ENCODE measurements at places on chromosomes 3 and 15. TPM values are rescaled to one million over a fixed set of nuclear protein-coding genes. Genes with fewer than 3 reads are reported as not detected.
A peak's percentile ranks its signal among the peaks of the same experiment; 100 is the strongest.

DNA sequence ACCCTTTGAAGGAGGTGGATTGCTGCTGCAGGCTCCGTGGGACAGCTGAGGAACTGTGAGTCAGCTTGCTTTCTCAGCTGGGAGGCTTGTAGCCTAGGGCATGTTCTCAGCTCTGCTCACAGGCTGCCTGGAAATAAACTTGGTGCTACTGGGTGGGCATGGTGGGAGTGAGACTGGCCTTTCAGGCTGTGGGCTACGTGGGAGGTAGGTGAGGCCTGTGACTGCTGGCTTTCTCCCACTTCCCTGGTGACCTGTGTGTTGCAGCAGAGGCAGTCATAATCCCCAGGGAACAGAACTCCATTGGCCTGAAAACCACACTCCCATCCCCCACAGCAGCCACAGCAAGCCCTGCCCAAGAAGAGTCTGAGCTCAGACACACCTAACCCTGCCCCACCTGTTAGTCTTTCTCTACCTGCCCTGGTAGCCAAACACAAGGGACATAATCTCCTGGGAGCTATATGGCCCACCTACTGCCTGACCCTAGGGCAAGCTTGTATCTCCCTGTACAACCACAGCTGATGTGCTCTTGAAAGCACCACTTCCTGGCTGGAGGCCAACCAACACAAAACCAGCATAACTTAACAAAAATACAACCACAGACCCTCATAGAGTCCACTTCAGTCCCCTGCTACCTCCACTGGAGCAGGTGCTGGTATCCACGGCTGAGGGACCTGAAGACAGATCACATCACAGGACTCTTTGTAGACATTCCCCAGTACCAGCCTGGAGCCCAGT is 236.5 kb downstream of the SQOR start:
- no peak for DNase-seq

GRCh38 chr3:37237252-37237651 is 62.9 kb upstream of the LRRFIP2 start:
- DNase-seq, result no peak

GRCh38 chr3:185457376-185457775 is 41.5 kb downstream of the TMEM41A start:
- no peak for DNase-seq

GRCh38 chr15:68497206-68497910 is 65.4 kb upstream of the ITGA11 start:
- no peak for DNase-seq

DNA sequence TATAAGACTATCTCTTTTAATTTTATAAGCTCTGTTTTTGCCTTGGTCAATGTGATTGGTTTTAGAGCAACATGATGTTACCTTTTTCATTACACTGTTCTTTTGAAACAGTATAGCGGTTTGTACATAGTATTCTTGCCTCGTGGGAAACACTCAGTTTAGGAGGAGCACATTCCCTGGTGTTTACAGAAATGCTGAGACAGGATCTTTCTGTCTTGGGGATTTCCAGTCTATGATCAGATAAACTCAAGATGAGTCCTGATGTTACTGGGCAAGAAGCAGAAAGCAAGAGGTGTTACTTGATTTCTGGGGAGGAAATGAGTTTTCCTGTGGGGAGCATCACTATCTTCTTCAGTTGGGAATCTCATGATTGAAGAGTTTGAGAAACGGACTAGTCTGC is 2.5 kb downstream of the TMEM266 start:
- DNase-seq, result no peak

DNA sequence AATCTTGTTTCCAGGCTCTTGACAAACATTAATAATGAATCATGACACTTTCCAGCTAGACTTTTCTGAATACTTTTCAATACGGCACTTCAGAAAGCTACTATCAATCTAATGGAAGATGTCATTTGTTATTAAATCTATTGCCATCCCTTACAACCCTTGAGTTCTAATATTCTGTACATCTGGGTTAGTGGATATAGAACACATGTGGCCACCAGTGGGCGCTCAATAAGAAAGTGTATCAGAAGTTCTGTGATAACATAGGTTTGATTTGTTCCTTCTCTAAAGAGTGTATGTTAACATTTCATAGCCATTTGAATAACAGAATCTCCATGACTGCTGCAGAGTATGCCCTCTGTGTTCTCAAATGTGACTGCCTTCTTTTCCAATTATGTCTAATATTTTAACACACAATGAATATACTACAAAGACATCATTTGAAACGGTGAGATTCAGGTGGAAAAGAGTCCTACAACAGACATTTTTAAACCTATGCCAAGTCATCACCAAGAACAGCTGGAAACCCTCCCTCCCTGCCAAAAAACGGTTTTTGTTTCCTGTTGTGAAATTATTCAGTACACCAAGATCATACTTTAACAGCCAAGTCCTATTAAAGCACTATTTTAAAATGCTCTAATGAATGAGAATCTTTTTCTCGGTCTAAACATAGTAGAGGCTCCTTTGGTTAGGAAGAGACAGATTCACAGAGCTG is 22.2 kb downstream of the ALDH1A2 start:
- DNase-seq, result peak; percentile 57

DNA sequence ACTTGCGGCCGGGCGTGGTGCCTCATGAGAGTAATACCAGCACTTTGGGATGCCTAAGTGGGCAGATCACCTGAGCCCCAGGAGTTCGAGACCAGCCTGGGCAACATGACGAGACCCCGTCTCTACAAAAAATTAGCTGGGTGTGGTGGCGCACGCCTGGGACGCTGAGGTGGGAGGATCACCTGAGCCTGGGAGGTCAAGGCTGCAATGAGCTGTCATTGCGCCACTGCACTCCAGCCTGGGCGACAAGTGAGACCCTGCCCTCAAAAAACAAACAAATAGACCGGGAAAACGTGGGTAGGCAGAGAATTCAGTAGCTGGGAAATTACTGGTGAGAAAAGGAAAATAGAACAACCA is 667 bp downstream of the UMPS start:
- DNase-seq, result no peak

KBTBD8 gene
- 6.3 TPM for total RNA-seq

GOLGA8S gene
- total RNA-seq, result 0.16 TPM

AHSG gene
- 0.15 TPM for total RNA-seq

ESYT3 gene
- total RNA-seq, result 0.91 TPM

Measured in left cardiac atrium (tissue), 4 donors.